Stimulated activated CD4-positive, alpha-beta T cell treated with anti-CD3 and anti-CD28 coated beads, Interleukin-1b, Interleukin-23, amount 100 ng/mL, for 1 hour (primary cell): ENCODE measurements at places on chromosomes 3 and 15.

DNA sequence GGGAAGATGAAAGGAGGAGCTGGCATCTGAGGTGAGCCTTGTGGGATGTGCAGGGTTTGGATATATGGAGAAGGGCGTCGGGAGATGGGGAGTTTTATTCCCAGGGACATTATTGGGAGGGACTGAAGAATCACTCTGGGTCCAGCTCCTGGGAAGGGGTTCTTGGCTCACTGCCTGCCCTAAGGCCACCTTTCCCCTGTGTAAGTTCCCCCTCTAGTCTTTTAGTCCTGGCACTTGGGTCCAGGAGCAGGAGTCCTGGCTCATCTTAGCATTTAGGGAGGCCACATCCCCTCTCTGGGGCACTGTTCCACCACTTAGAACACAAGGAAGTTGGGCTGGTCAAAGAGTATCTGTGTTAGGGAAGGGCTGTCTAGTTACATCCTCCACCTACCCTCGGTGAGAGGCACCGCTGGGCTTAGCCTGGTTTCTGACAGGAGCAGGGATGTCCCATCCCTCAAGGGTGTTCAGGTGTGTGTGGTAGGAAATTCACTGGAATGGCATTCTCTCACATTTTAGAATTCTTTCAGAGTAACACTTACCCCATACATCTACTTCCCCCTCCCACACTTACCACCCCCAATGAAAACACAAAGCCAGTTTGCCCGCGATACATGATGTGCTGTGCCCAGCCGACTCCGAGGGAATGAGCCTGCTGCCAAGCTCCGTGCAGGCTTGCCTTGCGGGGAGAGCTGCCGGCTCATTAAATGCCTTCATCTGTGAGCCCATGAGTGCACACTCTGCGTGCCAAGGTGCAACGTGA is 86.7 kb downstream of the FAM43A start:
- no peak for DNase-seq

DNA sequence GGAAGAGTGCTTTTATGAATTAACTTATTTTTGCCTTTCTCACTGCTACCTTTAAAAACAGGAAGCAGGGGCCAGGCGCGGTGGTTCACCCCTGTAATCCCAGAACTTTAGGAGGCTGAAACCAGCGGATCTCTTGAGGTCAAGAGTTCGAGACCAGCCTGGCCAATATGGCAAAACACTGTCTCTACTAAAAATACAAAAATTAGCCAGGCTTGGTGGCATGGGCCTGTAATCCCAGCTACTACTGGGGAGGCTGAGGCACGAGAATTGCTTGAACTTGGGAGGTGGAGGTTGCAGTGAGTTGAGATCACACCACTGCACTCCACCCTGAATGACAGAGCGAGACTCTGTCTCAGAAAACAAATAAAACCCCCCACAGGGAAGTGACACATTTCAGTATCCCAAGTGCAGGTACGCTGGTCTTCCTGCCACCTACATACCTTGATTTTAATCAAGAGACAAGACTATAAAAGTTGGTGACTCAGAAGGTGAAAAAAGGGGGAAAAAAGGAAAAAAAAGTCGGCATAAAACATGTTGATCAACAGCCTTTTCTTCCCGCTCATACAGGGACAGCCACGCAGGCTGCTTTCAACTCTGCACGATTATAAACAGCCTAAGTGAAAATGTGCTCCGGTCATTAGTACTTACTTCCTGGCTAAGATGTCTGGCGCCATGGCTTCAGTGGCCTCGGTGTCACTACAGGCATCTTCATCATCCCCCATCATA is 18.8 kb downstream of the PPP1R2 start:
- DNase-seq, result no peak

- DNase-seq, result peak; percentile 36
Measured at GRCh38 chr3:196219194-196219969, 3.0 kb downstream of the SLC51A start.

DNA sequence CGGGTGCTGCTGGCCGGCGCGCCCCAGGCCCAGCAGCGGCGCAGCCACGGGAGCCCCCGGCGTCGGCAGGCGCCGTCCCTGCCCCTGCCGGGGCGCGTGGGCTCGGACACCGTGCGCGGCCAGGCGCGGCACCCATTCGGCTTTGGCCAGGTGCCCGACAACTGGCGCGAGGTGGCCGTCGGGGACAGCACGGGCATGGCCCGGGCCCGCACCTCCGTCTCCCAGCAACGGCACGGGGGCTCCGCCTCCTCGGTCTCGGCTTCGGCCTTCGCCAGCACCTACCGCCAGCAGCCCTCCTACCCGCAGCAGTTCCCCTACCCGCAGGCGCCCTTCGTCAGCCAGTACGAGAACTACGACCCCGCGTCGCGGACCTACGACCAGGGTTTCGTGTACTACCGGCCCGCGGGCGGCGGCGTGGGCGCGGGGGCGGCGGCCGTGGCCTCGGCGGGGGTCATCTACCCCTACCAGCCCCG is 777 bp downstream of the LOXL1 start:
- DNase-seq, result no peak

- no peak for DNase-seq
Measured at GRCh38 chr15:85906640-85907039, 111.9 kb upstream of the KLHL25 start.

DNA sequence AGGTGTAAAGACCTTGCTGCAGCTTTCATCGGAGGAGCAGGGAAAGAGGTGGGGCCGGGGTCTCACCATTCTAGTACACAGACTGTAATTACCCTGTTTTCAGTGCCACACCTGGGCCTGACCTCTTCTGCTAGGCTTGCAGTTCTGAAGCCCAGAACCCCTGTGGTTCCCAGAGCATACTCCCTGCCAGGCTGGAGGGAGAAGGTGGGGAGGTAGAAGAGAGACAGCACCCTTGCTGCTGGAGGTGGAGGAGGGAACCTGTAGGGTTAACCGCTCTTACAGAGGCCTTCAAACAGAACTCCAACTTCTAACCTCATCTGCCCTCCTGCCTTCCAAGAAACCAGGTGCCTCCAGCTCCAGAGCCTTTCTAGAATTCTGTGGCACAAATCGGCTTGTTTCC is 27.0 kb downstream of the PCOLCE2 start:
- DNase-seq, result no peak

DNA sequence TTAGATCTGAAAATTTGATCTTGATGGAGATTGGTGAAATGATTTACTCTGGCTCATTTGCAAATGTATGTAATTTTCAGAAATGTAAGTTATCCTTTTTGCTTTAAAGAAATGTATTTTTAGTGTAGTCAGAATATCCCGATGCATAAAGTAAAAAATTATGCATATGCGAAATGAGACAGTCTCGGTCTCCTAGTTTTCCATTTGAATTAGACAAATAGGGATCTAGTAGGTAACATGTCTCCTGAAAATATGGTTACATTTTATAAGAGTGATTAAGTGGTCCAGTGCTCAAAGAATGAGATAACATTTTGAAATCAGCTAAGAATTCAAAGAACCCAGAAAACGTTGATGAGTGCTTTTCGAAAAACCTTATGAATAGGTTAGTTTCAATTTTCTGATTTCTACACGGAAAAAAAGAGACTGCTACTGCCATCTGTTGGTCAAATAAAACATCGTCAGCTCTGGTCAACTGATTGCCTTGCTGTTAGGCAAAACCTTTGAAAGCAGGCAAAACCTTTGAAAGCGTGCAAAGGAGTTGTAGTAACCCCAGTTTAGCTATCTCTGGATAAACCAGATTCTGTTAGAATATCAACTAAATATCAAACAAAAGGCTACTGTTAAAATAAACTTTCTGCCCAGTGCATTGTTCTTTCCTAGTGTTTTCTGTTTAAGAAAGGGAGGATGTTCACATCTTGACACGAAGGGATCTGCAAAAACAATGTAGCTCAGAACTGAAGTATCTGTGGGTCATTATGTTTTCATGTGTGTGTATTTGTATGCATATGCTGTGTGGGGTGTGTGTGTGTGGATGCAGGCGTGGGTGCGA is 59.3 kb upstream of the CHMP2B start:
- no peak for DNase-seq

- DNase-seq, result no peak
Measured at GRCh38 chr3:16449369-16449768, 64.1 kb downstream of the RFTN1 start.

DNA sequence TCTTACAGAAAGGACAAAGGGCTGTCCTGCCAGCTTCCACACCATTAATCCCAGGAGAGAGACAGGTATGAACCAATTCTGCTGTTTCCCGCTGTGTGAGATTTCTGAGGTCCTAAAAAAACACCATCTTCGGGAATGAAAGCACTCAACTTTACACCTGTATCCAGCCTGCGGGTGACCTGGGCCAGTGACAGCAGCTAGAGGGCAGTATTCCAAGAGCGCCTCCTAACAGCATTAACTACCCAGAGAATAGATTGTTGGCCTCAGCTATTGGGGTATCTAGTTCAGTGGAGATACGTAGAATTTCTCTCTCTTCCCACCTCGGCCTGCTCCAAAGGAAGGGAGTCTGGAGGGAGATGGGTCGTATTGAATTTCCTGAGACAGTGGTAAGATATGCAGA is 55.1 kb downstream of the WDR76 start:
- no peak for DNase-seq

DNA sequence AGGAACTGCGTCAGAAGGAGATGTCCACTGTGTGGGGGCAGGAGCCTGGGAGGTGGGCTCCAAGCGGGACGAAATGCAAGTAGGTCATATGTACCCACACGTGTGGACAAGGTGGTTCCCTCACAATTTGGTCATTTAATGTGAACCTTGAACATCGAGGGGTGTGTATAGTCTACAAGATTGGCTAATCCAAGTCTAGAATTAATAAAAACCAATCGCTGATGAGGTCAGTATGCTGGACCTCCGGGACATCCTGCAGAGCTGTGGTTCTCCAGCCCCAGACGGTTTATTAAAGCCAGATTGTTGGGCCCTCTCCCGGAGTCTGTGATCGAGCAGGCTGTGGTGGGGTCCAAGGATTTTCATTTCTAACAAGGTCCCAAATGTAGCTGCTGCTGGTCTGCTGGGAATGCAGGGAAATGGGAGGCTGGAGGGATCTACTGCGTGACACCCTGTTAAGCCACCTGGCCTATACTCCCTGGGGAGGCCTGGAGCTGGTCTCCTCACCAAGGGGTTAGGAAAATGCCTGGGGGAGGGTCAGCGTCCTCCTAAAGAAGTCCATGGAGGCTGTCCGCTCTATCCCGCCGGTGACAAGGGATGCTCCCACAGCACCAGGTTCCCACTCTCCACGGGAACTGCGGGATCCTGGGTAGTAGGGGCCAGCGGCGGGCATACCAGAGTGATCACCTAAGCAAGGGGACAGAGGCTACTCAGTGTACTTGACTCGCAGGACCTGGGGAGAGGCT is 25.1 kb downstream of the PCSK6 start:
- no peak for DNase-seq
